ENCODE measurements at places on chromosomes 6 and 20.
A peak's percentile ranks its signal among the peaks of the same experiment; 100 is the strongest.

GRCh38 chr6:53273370-53273769, 75.4 kb downstream of the ELOVL5 start:
- DNase-seq: no peak

- DNase-seq: no peak
Measured at GRCh38 chr6:34057790-34058189, 88.1 kb downstream of the GRM4 start.

DNA sequence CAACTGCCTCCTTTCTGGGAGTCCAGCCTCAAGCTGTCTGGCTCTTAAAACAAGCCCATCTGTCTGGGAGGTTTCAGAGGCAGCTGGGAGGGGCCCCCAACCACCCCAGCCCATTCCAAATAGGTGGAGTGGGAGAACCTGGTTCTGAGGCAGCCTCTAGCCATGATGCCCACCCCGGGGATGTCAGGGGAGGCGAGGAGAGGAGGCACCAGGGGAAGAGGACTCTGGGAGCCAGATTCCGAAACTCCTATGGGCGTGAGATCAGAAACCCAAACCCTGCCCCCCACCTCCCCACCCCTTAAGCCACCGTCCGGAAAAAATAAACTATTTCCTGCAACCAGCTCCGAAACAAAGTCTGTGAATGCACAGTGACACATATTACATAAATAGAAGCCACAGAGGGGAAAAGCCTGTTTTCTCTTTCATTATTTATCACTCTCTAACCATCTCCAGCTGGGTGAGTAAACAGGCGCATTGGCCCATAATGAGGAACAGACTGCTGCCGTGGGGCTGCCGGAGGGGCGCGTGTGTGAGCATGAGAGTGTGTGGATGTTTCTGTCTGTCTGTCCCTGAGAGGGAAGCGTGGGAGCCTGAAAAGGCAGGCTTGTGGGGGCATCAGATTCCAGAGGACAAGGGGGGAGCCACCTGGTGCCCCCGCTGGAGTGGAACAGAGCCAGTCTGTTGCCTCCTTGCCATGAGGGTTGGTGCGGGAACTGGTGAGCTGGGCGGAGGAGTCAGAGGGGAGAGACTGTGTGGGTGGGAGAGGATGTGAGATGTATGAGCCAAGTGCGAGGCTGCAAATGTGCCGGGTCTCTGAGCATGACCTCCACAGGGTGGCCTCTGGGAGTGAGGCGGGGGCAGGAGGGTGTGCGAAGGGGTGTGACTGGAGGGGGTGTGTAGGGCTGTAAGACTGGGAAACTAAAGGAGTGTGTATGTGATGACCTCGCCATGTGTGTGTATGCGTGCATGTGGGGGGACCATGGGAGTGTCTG, 14.3 kb upstream of the FOXP4 start:
- peak; percentile 86 for DNase-seq

DNA sequence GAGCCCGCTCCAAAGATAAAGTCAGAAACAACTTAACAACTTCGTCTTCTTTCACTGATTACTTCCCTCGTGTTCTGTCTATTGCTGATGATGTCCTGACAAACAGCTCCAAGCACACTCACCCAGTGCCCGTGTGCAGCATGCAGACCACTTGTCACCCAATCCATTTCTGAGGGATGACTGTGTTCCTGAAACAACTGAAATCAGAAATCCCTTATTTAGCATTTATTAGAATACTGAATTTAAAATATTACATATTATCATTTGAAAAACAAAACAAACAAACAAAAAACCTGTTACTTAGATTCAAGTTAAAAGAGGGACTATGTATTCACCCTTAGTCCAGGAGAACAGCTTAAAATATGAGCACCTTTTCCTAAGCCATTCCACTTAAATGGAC, 223.7 kb upstream of the QKI start:
- DNase-seq: no peak

DNA sequence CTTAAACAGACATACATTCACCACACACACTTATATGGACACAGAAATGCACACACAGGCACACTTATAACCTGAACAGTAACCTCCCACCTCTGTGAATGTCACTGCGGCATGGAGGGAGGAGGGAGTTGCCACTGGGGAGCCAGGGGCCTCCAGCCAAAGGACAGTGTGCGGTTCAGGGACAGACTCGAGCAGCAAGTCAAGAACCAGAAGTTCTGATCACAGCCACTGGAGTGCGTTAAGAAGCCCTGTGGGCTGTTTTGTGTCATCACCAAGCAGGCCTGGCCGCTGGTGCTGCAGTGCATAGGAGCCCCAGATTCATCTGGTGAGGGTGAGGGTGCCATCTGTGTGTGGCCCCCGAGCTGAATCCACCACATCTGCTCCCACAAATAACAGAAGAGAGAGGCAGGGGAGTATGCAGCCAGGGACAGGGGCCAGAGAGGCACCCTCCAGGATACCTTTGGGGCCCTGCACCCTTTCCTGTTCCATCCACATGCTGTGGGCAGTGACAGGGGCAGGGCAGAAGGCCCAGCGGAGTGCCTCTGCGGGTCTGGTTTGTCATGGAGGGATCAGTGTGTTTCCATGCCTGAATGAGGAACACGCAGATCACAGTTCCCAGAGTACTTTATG, 20.3 kb downstream of the SYNDIG1 start:
- no peak for DNase-seq

DNA sequence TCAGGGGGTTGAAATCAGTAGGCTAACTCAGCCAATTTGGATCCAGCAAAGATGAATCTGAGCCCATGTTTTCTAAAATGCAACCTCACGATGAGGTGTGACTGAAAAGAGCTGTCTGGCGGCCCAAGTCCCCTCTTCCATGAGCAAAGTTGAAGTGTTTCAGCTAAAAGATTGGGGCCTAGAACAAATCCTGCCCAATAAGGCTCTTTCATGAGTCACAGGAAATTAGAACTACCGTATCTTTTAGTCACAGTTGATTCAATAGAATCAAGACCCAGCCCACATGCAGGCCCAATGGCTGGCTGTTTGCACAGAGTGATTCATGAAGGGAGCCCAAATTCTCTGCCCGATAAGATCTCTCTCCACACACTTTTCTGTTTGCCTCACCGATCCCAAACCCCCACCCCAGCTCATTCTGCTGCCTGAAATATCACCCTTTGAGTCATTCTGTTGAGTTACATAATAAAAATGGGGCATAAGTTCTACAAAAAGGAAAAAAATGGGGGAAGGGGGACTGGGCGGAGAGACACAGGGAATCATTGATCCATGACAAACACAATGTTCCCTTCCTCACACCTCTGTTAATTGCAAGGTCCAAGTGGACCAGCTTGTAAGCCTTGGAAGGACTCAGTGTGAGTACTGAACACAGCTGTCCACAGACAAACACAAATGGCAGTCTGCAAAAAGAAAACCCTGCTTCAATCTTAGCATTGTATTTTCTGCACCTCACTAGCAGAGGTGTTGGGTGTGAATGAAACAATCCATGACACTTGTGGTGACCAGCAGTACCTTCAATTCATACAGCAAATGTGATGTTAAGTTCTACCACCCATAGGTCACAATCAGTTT, 13.8 kb downstream of the FOXQ1 start:
- no peak for DNase-seq

DNA sequence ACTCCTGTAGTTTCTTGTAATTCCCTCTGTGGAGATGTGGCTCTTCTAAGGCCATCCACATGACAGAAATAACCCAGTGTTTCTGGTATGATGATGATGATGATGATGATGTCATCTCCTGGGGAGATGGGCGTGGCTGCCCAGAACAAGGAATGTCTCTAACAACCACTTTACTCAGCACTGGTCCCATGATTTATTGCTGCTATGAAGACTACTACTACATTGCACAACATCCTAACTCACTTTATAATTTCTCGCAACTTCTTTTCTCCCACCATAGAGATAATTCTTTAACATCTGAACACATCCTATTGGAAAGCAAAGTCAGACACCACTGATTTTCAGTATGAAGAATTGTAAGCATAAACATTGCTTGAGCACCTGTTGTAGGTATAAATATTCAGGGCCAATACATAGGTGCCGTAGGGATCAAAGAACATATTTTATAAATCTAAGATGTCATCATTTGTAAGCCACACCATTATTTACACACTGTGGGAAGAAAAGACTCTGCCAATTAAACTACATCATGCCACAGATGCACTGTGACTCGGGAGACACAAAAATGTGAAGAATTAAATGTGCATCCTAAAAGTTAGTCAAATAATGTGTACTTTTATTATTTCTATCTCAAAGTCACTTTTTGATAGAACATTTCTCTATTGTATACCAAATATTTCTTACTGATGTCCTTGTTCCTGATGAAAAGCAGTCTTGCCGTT, 6.4 kb downstream of the TPMT start:
- no peak for DNase-seq

DNA sequence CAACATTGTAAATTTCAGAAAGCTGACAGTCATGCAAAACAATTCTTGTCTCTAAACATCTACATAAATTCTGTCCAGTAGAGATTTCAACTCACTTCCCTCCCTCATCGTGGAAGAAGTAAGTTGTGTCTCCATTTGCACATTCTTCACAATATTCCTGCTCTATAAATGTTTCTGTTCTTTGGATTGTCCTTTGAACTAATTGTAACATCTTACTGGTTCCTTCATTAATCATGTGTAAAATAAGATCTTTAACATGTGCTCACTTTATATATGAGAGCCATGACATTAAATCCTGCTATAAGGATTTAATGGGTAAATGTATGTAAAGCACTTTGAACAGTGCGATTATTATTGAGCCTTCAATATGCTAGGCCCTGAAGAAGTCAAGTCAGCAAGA, 7.0 kb upstream of the LTV1 start:
- DNase-seq: no peak

Data from NCI-H748 treated with DMSO at 0.1 percent for 48 hours (cell line).